Cardiac fibroblast (primary cell): ENCODE measurements at places on chromosomes 6 and 20.

DNA sequence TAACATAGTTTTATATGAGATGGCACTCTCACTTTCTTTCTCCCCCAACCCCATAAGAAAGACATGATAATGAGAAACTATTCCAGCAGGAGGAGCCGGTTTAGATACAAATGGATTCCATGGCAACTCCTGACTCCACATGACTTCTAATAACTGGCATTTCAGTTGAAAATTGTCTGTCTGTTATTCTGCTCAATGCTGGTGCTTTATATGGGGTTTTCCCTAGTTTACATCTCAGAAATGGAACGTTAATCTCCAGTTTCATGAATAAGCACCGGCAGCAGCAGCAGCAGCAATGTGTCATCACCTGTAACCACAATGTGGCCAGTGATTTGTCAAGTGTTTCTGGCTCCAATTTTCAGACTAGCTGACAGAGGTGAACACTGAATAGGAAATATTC, 8.0 kb upstream of the SIM1 start:
- no peak for DNase-seq

GRCh38 chr6:11718463-11718862, 60.1 kb downstream of the ADTRP start:
- no peak for DNase-seq

DNA sequence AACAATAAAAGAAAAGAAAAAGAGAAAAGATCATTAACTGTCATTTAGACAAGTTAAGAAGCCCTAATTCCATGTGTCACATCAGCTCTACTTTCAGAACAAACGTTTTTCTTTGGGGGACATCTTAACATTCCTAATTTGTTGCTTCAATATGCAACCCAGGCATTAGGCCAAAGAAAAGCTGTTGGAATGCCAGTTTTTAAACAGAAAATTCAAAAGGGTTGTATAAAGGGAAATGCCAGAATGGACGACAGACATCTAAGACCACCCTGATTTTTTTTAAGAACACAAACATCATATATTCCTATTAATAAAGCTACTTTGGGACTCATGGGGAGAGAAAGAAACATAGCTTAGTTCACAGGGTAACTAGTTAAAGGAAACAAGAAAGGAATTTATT, 315.0 kb downstream of the GMDS start:
- peak; percentile 16 for DNase-seq

DNA sequence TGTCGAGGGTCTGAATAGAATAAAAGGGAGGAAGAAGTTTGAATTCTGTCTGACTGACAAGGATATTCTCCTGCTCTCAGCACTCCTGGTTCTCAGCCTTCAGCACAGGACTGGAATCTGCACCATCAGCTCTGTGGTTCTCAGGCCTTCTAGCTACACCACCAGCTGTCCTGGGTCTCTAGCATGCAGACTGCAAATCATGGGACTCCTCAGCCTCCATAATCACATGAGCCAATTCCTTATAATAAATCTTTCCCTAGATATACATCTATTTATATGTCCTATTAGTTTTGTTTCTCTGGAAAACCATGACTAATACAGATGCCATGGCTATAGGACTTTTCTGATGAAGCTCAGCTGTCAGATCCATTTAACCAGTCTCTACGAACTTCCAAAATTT, 132.8 kb upstream of the ECI2 start:
- no peak for DNase-seq

GRCh38 chr6:1311400-1312202, at the start of gene FOXQ1:
Gene FOXQ1, plus strand, starts transcription at chr6:1312098. Its CDS starts 607 bp downstream, at chr6:1312705.
- peak; percentile 29 for DNase-seq

DNA sequence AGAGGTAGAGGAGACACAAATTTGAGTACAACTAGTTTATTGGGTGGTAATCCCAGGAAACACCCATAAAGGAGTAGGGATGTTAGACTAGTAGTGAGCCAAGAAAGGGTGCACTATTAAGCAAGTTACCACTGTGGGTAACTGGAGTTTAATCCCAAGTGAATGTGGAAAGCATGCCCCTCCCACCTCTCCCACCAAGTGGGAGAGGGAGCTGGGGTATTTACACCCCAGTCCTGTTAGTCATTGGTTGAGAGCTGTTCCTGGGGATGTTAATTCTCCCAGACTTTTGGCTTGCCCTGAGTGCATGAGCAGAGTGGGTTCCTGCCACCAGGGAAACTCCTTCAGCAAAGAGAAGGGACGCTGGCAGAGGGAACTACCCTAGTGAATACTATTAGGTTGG, 49.2 kb upstream of the ZFP64 start:
- no peak for DNase-seq

DNA sequence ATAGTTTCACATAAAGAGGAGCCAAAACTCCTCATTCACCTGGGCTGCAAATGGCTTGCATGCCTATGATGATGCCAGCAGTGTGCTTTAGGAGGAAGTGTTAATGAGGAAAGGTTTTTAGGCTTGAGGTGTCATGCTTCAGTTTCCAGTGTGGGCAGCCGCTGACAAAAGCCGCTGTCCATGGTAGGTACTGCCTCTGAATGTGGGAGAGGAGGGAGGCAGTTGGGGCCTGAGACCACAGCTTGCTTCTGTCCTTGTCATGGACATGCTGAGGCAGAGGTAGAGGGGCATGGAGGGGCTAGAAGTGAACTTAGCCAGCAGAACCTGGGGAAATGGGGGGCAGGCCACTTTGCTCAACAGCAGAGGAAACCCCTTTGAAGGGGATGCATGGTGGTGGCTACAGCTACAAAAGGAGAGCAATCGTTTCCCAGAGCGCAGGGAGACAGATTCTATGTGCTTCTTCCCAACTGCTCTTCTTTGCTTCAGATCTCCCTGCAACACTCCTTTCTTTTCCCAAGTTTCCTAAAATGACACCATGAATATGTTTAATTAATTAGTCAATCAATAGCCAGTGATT, 372.1 kb upstream of the CNR1 start:
- no peak for DNase-seq

DNA sequence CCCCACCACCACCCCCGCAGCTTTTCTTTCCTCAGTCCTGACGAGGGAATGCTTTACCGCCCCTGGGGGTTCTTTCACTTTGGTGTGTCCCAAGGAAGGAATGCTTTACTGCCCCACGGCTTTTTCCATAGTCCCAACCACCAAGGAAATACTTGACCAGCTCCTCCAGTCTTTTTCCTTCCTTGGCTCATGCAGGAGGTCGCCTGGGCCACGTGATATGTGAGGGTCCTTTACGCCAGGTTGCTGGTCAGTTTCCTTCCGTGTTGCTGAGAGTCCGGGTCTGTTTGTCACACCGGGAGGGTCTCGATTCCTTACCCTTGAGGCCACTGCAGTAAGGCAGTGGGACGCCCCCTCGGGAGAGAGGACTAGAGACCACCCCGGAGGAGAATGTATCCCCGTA, 58.9 kb upstream of the CDH4 start:
- DNase-seq = no peak

- DNase-seq = no peak
Measured at GRCh38 chr6:43679057-43679456, 8.5 kb downstream of the MRPS18A start.

DNA sequence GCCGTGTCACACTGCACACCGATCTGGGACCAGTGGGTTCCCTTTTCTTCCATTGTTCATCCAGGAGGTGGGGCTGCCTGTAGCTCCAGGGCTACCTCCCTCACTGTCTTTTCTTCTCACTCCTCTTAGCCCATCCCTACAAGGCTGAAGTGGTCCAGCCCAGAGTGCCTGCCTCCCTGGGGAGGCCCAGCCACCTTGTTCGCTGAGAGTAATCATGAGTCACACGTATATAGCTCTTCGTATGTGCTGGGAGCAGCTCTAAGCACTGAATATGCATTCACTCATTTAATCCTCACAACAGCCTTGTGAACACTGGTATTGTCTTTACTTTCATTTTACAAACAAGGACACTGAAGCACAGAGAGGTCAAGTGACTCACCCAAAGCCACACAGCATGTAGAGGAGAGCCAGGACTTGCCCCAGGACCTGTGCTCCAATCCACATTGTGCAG, 14.7 kb upstream of the CCDC167 start:
- DNase-seq = peak; percentile 77

- peak; percentile 56 for DNase-seq
Measured at GRCh38 chr6:159693894-159694545, 979 bp upstream of the SOD2 start.

- no peak for DNase-seq
Measured at GRCh38 chr20:35899064-35899463, 55.2 kb downstream of the SCAND1 start.

- DNase-seq = peak; percentile 72
Measured at GRCh38 chr6:142883011-142883410, 62.0 kb downstream of the HIVEP2 start.

DNA sequence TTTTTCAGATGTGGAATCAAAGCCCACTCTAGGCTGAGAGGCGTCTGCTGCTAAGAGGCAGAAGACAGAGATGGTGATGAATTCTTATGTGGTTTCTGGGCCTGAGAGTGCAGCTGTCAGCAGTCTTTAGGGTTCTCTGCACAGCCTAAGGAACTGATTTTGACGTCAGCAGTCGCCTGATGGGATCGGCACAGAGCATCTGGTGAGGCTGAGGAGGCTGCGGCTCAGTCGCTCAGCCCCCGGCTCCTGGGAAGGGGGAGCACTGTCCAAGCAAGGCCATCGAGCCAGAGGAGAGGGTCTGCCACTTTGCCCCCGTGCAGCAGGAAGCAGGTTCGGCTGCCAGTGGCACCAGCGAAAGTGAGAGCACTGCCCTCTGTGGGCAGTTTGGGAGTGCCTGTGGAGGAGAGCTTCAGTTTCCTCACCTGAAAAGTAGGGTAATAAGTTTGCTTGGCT, 92.5 kb downstream of the TCP11 start:
- DNase-seq = peak; percentile 77

- DNase-seq = no peak
Measured at GRCh38 chr6:98716341-98716740, 118.0 kb upstream of the POU3F2 start.

DNA sequence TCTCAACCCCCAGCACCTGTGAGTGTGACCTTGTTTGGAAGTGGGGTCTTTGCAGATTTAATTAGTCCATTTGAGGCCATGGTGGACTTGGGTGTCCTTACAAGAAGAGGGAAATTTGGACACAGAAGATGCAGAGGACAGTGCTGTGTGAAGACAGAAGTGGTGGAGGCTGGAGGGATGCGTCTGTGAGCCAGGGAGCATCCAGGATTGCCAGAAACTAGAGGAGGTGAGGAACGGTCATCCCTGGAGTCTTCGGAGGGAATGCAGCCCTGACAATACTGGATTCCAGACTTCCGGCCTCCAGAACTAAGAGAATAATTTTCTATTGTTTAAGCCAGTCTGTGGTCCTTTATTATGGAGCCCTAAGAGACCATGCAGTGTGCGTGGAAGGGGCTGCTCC, 22.9 kb upstream of the NPBWR2 start:
- DNase-seq = no peak

- DNase-seq = no peak
Measured at GRCh38 chr6:52186075-52186474, at the start of gene IL17A. Gene IL17A, plus strand, starts transcription at chr6:52186375. Its CDS starts 57 bp downstream, at chr6:52186432.

GRCh38 chr20:460707-461106, 1.6 kb downstream of the TBC1D20 start:
- peak; percentile 38 for DNase-seq

DNA sequence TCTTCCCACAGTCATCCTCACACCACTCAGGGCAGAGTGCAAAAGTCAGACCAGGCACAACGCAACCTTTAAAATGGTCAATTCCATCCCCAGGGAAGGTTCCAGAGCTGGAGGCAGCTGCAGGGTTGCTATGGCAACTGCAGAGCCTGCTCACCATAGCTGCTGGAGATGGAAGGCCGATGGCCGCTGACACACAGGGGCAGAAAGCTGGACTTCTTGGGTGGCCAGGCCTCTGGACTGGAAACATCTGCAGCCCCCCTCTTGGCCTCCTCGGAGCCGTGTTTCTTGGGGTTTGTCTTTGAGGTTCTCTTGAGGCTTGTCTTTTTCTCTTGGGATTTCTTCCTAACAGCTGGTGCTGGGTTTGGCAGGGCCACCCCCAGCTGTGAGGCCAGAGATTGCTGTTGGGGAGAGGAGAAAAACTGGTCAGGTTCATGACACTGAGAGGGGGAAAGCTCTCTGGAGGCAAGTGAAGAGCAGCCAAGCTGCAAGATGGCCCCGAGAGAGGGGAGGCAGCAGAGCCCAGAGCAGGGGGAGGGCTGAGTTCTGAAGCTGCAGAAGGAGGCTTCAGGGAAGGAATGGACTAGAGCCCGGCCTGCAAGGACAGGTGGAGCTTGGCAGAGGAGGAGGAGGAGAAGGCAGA, 10.2 kb downstream of the BNIP5 start:
- peak; percentile 35 for DNase-seq

GRCh38 chr6:18564775-18565174, 177.6 kb downstream of the RNF144B start:
- DNase-seq = no peak

GRCh38 chr6:3643921-3644738, 107.4 kb downstream of the PXDC1 start:
- no peak for DNase-seq

DNA sequence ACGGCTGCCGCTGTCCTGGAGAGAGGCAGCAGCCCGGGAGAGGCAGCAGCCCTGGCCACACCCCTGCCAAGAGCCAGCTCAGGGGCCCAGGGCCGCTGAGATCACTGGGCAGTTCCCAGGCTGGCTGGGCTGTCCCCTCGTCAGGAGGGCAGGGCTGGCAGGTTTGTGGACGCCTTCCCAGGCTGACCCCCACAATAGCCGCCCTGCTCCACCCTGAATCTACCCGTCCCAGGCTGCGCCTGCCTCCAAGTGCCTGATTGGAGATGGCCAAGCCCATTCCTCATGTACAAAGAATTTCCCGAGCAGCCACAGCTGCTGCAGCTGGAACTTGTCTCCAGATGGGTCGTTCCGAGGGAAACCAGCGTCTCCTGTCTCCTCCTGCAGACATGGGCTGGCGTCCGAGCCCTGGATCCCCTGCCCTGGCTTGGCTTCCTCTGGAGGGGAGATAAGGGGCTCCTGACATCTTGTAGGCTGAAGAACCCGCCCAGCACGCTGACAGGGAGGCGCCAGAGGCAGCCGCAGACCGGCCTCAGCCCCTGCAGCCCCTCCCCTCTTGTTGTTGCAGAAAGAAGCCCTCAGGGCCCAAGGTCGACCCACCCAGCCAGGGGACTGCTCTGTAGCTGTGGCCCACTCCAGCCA, 9.4 kb upstream of the GATA5 start:
- DNase-seq = peak; percentile 82

DNA sequence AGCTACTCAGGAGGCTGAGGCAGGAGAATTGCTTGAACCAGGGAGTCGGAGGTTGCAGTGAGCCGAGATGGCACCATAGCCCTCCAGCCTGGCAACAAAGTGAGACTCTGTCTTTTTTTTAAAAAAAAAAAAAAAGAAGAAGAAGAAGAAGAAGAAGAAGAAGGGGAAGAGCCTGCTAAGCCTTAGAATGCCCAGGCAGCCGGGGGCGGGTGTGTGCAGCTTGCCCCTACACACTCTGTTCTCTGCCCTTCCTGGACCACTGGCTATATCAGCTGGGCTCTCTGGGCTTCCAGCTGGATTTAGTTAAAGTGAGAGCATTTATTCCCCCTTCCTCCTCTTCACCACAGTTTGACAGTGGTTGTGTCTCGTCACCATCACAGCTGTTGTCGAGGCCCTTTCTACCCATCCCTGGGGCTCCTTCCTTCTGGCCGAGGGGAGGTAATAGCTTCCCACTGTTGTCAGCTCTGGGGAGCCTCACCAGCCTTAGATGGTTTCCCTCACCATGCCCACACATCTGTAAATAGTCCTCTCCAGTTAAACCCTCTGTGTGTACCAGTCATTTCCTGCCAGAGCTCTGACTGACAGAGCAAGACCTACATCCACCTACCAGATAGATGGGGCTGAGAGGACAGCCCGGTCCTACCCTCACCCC, 77.6 kb downstream of the TRERF1 start:
- no peak for DNase-seq

- DNase-seq = no peak
Measured at GRCh38 chr6:87484491-87484890, 11.7 kb downstream of the SLC35A1 start.
